Omental fat pad (tissue), 4 donors: ENCODE measurements at places on chromosomes 4 and X. TPM values are rescaled to one million over a fixed set of nuclear protein-coding genes. Genes with fewer than 3 reads are reported as not detected.

PRPS2 gene
- total RNA-seq: 22.7 TPM

MAGEC2 gene
- total RNA-seq: not detected

CXCR3 gene
- total RNA-seq: not detected

DNA sequence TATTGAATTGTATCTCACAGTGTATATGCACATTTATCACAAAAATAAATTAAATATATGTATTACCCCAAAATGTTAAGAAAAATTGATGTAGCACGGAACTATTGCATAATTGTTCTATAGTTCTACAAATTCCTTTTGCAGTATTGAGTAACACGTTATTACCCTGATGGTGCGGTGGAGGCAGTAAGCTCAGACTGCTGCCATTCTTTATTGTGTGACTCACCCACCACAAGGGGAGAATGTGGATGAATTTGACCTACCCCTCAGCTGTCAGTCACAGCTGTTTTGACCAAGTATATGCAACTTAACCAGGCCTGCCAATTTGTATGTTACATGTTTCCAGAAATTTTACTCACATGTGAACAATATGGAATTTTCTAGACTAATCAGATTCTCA is 506.6 kb downstream of the SH3BGRL start:
- DNase-seq: no peak

DNA sequence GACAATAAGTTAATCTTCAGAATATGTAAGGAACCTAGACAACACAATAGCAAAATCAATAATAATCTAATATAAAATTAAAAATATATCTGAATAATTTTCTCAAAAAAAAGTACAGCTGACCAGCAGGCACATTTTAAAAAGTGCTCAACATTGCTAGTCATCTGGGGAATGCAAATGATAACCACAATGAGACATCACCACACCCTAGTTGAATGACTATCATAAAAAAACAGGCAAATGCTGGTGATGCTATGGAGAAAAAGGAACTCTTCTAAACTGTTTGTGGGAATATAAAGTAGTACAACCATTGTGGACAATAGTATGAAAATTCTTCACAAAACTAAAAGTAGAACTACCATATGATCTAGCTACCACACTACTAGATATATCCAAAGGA is 956.9 kb upstream of the NDST4 start:
- DNase-seq: no peak

GRCh38 chr4:111924696-111925095 is 220.6 kb upstream of the FAM241A start:
- no peak for DNase-seq

DNA sequence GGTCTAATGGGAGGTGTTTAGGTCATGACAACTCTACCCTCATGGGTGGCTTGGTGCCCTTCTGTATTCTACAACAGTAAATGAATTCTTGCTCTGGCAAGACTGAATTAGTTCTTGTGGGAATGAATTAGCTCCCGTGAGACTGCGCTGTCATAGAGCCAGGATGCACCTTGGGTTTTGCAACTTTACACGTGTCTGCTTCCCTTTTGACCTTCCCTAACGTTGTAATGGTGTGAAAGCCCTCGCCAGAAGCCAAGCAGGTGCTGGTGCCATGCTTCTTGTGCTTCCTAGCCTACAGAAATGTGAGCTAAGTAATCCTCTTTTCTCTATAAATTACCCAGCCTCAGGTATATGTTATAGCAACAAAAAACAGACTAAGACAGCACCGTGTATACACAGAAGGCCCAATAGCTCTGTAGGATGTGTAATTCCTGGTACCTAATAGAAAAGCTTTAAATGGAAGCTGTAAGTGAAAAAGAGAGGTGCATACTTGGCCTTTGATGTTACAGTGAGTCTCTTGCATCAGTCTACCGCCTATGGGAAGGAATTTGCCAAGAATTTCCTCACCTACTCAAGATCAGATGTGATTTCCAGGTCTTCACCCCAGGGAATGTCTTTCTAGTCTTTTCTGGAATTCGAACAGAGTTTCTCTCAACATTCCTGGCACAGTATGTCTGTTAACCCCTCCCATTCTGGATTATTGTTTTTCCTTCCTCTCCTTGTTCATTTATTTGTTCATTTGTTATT is 3.2 kb upstream of the ENPEP start:
- no peak for DNase-seq

ASB12 gene
- not detected for total RNA-seq

DNA sequence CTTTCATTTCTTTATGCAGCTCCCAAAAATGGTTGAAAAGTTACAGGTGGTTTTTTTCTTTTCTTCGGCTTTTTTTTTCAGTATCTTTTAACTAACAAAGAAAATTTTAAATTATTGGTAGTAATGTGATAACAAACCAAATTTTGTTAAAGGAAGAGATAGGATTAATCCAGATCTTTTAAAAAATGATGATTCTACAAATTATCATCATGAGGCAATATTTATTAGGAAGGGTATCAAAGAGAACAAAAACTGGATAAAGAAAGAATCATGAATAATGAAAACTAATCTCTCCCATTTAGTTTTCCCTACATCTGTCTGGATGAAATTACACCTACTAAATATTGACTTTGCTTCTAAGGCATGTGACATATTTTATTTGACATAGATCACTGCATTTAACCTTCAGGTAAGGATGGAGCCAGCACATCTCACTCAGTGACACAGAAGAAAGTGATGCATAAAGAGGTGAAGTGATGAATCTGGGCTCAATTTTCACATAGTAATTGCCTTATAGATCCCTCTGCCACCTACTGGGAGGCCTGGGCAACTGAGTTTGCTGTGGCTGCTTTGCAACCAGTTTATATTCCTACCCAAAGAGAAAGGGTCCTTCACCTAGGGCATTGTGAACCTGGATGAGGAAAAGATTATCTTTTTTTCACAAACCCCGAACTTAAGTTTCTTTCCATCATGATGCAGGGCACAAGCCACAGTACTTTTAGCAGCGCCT is 155.6 kb downstream of the HNRNPD start:
- no peak for DNase-seq

MTTP gene
- not detected for total RNA-seq

- DNase-seq: no peak
Measured at GRCh38 chr4:127120441-127121090, 512.2 kb upstream of the INTU start.

OGT gene
- total RNA-seq: 180 TPM

GRCh38 chr4:39931441-39931901 is 46.2 kb downstream of the PDS5A start:
- DNase-seq: no peak

ZFP42 gene
- total RNA-seq: 0.46 TPM

DNA sequence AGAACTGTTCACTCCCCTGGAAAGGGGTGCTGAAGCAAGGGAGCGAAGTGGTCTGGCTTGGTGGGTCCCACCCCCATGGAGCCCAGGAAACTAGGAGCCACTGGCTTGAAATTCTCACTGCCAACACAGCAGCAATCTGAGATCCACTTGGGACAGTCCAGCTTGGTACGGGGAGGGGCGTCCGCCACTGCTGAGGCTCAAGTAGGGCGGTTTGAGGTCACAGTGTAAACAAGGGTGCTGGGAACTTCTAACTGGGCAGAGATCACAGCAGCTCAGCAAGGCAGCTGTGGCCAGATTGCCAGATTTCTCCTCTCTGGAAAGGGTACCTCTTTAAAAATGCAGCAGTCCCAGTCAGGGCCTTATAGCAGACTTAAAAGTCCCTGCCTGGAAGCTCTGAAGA is 53.9 kb upstream of the GALNTL6 start:
- DNase-seq: no peak

DNA sequence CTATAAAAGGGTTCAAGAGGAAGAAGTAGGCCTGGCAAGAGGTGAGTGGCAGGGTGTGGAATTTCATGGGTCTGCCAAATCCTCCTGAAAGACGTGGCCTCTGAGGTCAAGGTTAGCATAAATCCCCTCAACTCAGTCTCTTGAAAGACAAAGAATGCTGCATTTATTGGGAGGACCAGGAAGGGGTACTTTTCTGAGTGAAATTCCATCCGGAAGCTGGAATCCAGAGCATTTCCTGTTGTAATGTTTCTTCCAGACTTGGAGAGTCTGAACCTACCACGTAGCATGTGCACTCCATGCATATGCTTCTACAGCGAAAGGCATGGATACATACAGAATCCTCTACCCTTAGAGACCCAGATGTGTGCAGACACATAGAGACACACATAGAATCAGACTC is 13.4 kb upstream of the FGD1 start:
- DNase-seq: no peak

FGF13 gene
- 7.9 TPM for total RNA-seq

GRCh38 chrX:134694333-134695322 is 36.4 kb upstream of the PLAC1 start:
- no peak for DNase-seq

DNA sequence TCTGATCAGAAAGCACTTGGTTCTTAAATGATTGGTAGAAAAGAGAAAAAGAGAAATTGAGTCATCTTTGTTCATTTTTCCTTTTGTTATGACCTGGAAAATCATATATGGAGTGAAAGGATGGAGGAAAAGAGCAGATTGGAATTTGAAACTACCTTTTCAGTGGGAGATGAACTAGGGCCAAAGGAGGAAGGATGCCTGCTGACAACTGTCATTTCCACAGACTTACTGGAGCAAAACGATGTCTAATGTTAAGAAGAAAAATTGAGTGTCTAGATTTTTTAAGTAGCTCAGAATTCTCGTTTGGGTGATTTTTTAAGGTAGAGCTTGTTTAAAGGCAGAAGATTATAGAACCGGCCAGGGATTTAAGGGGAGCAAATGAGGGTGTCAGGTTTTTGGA is 144.6 kb upstream of the KCNIP4 start:
- no peak for DNase-seq

ALPK1 gene
- 43.8 TPM for total RNA-seq

GRCh38 chr4:148210661-148211060 is 231.6 kb downstream of the NR3C2 start:
- DNase-seq: no peak

STPG2 gene
- 0.56 TPM for total RNA-seq

- DNase-seq: no peak
Measured at GRCh38 chr4:69894186-69894585, 34.2 kb upstream of the SULT1E1 start.

FAM9B gene
- total RNA-seq: not detected

GRCh38 chr4:158805635-158806471 is 37.0 kb downstream of the FNIP2 start:
- no peak for DNase-seq

FATE1 gene
- total RNA-seq: not detected

GUCY1A1 gene
- 8.4 TPM for total RNA-seq

DNA sequence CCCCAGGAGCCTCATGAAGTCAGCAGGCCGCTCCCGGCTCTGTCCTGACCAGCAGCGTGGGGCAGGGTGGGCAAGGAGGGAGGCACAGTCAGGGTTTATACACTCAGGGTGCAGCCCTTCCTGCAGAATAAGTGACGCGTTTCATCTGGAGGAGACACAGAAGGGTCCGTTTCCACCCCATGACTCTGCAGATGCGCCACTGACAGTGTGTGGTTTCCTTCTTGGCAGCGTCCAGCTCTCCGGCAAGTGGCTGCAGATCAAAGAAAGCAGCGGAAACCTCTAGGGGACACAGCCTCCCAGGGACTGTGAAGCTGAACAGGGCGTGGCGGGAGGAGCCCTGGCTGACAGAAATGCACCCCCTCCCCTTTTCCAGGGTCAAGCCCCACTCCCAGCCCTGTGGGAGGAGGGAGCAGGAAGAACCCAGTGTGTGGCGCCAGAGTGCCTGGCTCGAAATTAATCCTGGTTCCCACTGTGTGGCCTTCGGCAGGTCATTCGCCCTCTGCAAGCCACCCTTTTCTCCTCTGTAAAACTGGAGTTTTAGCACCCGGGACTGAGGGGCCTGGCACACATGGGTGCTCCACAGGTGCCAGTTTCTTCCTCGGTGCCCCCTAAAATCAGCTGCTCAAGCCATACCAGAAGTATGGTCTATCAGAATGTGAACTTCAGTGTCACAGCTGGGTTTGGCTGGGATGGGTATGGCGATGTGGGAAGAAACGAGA is 17.3 kb upstream of the TBC1D14 start:
- DNase-seq: no peak

- DNase-seq: no peak
Measured at GRCh38 chr4:15781427-15782095, 3.4 kb downstream of the CD38 start.

DNA sequence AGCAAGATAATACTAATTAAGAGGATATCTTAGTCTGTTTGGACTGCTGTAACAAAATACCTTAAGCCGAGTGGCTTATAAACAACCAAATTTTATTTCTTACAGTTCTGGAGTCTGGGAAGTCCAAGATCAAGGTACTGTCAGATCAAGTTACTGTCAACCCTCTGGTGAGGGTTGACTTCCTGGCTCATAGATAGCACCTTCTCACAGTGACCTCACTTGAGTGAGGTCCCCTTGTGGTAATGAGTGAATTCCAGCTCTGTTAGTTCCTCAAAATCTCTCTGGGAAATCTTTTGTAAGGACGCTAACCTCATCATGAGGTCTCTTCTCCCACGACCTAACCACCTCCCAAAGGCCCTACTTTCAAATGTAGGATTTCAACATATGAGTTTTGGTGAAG is 36.9 kb upstream of the ADGRA3 start:
- DNase-seq: no peak

GRCh38 chrX:48475296-48475695 is 703 bp upstream of the FTSJ1 start:
- DNase-seq: no peak

GRCh38 chr4:95095348-95095974 is 337.7 kb downstream of the BMPR1B start:
- no peak for DNase-seq

GRCh38 chr4:5843573-5844530 is 49.0 kb downstream of the CRMP1 start:
- DNase-seq: no peak

DNA sequence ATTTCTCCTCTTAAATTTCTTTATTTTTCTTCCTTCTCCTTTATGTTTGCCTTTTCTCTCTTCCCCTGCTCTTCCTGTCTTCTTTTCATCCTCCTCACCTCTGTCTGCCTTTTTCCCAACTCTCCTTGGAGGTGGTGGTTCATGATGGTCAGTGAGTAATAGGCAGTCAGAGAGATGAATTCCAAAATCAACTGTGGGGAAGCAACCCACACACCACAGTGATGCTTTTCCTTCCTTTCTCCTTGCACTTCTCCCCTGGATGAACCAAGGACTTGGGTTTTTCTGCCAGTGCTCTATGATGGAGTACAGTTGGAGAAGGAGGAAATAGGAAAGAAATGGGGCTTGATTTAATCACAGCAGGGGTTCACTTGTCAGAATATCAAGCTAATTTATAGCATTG is 153.8 kb downstream of the DCK start:
- DNase-seq: no peak

DNA sequence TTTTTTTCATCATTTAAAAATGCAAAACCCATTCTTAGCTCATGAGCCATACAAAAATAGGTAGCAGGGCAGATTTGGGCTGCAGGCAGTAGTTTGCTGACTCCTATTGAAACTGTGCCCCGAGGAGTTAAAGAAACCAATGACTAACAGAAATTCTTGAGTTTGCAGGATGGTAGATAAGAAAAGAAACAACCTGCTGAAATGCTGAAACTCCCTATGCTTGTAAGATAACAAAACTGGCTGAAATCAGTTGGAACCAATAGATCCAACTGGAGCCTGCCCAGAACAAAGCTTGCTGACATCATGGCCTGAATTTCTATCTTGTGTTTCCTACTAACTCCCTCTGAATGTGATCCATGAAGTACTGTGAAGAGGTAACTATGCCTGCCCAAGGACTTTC is 68.6 kb downstream of the ANOS1 start:
- no peak for DNase-seq
